ENCODE measurements at places on chromosomes 11 and 22.
A peak's percentile ranks its signal among the peaks of the same experiment; 100 is the strongest.

DNA sequence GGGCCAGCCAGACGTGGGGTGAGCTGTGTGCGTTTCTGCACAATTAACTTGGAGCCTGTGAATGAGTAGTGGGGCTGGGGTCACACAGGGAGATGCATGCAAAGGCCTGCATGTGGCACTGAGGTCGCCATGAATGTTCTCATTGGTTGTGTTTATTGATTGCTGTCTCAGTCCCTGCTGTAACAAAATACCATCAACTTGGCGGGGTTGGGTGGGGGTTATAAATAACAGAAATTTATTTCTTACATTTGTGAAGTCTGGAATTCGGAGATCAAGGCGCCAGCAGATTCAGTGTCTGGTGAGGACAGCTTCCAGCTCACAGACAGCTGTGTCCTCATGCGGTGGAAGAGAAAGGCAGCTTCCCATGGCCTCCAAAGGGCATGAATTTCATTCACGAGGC, 29.3 kb upstream of the PHF21B start:
- DNase-seq, result no peak

- DNase-seq, result no peak
Measured at GRCh38 chr11:77269484-77270123, 31.9 kb downstream of the GDPD4 start.

DNA sequence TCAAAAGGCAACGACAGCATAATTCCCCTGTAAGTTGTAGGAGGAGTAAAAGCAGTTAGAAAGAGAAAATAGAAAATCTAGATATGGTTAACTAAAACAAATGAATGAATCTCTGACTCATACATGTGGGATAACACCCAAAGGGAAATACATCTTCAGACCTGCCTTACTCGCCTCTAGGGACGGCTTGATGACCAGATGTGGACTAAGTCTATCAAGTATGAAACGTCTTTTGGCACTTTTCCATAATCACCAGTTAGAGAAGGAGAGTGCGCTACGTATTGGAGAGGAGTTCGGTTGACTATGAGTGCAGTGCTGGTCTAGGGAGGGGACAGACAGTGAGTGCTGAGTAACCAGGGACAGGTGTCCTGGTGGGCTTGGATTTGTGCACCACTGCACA, 459.9 kb downstream of the OPCML start:
- DNase-seq, result no peak

DNA sequence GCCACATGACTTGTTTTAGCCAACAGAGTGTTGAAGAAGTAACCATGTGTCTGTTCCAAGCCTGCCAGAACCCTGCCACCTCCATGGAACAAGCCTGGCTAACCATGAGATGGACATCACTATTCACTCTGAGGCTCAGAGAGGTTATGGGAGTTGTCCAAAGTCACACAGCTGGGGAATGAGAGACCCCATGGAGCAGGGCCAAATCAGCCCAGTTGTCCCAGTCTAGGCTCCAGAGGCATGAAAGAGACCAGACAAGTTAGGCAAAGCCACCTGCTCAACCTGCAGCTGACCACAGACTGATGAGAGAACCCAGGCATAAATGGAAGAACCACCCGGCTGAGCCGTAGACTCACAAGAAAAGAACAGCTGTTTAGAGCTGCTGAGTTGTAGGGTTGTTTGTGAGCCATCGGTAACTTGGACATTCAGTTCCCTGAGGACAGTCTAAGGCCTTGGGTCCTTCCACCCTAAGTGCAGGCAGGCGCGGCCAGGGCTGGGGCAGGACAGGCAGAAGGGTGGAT, 74.7 kb upstream of the PHF21B start:
- DNase-seq, result no peak

DNA sequence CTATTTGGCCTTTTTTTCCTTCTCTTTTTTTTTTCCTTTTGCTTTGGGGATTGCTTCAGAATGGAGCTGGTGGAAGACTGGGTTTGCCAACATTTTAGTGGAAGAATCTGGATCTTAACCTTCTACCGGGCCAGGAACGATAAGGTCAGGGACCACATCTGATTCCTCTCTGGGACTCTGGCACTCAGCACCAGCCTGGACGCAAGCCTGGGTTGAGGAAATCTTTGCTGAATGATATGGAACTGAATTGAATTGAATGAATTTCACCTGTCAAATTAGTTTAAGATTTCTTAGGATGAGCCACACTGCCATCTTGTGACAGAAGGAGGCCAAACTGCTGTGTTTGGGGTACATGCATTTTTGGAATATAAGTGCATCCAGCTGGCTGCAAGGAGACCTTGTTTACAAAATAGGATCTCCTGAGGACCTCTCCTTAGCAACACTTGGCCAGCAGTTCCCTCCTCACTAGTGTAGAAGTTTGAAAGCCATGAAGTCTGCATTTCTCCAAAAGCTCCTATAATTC, 30.4 kb downstream of the TPBGL start:
- DNase-seq, result no peak

GRCh38 chr11:106032861-106033260, 10.8 kb upstream of the MSANTD4 start:
- DNase-seq, result no peak

GRCh38 chr11:116701876-116702275, 70.9 kb downstream of the BUD13 start:
- DNase-seq, result no peak

DNA sequence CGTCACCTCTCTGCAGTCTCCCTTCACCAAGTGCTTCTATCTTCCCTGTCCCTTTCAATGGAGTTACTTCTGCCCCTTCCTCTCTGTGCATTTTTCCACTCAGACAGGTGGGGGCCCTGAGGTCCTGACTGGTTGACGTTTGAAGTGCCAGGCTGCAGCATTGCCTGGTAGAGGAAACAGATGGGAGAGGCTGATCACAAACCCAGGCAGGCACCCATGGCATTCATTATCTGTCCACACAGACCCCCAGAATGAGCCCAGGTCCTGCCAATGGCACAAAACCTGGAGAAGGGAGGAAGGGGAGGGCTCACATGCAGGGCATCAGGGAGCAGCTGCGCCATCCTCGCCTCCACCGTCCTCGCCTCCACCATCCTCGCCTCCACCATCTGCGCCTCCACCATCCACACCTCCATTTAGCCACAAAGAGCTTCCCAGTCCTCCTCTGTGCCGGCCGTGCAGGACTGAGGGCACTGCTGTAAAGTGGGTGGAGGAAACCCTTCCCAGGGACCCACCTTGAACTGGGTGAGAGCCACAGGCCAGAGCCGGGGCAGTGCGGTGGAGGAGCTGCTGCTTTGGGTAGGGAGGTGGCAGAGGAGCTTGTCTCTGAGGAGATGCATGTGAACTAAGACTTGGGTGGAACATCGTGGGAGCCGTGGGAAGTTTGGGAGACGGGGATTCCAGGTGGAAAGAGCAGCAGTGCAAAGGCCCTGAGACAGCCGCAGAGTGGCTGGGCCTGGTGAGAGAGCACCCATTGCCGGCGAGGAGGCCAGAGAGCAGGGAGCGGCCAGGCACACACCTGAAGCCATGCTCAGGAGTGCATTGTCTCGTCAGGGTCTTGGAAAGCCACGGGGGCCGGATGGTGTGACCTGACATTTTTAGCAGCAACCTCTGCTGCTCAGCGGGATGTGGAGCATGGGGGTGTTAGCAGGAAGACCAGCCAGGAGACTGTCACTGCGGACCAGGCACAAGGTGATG, 145.1 kb downstream of the TBC1D22A start:
- no peak for DNase-seq

DNA sequence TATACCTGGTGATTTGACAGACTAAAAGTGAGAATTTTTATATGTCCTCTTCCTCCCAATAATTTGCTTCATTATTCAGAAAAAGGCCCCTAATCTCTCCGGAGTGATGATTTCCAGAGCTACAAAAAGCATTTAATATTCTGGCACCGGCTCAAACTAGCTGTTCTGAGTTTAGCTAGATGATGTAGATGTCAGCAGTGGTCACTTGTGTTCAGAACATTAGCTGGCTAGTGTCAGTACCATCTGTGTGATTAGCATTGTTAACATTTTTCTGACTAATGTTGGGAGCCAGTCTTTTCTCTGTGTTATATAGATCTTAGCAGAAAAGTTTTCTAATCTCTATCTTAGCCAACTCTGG, 68.7 kb upstream of the RRM1 start:
- no peak for DNase-seq

DNA sequence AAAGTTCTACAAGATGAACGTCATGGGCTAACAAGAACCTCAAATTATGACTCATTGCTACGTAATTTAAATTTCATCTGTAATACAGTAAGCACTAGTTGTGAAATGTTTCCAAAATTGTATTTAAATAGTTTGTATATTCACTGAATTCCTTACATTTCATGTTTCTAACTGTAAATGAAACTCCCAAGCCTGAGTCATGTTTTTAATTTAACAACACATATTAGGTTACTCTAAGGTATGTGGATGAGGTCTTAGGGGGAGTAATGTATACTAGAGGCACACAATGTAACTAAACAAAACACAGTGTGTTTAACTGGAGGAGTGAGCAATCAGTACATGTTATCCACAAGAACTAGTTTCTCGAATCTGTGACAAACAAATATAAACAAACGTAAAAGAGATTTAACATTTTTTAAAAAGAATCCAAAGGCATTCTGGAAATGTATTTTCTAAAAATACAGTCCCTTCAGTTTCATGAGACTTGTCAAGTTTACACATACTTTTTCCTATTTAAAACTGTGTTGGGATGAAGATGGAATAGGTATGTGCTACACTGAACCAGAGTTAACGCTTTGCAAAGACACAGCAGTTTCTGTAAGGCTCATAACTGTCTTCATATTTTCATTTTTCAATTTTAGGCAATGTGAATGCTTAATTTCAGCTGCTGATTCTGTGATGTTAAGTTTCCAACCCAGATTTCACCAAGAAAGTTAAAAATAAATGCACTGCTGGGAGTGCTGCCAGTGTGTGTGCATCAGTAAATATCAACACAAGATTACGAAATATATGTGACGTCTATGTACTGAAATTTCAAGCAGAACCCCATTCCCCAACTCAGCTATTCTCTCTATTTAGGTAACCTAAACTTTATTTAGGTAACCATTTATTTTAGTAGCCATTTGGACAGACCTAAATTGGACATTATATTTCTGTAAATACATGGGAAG, 52.6 kb downstream of the PITPNB start:
- no peak for DNase-seq

DNA sequence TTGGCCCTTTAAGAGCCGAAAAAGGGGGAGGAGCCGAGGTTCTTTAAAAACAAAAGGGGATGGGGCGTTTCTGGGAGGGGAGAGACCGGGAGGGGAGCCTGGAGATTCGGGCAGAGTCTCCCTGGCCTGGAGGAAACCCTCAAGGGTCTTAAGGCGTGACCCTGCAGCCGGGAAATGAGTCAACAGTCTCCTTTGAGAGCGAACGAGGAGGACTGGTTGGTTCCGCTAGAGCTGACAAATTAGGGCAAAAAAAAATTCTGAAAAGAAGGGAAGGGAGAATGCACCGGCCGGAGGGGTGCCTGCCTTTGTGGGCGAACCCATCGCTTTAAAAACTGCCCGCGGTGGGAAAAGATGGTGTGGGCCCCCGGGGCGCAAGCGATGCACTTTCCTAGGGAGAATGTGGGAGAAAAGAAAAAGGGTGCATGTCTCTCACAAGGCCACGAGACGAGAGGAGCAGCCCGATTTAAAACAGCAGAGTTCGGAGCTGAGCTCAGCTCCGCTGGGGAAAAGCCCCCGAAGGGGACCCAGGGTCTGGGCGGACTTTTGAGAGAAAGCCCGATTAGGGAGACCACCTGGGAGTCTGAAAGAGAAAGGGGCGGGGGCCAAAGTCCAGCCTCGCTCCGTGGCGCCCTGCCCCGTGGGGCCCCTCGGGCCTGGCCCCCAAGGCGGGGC, 874 bp downstream of the ZFTA start:
- DNase-seq, result peak; percentile 38

GRCh38 chr11:79244241-79244772, 196.5 kb downstream of the TENM4 start:
- DNase-seq, result no peak

- DNase-seq, result no peak
Measured at GRCh38 chr11:99901175-99901574, 785.9 kb upstream of the ARHGAP42 start.

DNA sequence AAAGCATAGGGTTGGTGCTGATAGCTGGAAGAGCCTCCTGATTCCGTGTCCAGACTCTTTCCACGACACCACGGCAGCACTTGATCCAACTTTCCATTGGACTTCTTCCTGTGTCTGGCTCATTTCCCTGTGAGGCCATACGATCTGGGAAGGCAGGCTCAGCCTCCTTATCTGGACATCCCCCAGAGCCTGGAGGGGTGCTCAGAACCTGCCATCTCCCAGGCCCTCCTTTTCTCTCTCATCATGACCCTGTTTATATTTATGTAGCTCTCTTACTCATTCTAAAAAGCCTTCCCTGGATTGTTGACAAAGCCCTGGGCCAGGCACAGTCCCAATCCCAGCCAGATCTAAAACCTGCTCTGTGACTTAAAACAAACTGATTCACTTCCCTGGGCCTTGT, 7.8 kb upstream of the BCL9L start:
- DNase-seq, result no peak

DNA sequence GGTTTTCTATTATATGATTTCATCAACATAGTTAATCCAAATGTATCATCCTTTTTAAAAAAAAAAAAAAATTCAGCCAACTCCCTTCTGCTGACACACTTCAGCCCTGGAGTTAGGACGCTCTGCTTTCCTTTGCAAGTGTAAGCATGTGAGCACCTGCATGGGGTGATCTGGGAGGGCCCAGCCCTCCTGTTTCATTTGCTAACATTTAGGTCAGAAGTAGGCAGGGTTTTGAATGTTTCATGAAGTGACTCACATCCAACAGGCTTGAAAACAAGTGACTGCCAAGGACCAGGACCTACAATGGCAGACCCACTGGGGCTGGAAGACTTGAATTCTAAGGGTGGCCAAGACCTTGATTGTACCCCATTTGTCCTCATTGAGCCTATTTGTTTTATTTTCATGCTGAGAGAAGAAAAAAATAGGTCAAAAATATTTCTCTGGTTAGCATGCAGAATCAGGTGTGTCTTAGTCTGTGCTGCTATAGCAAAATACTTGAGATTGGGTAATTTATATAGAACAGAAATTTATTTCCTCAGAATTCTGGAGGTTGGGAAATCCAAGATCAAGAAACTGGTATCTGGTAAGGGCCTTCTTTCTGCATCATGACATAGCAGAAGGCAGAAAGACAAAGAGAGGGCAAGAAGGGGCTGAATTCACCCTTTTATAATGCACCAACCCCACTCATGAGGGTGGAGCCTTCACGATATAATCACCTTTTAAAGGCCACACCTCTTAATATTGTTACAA, 137.6 kb downstream of the CD44 start:
- DNase-seq, result peak; percentile 26
